ENCODE measurements at places on chromosomes 6 and 20. TPM values are rescaled to one million over a fixed set of nuclear protein-coding genes. Genes with fewer than 3 reads are reported as not detected.

DNA sequence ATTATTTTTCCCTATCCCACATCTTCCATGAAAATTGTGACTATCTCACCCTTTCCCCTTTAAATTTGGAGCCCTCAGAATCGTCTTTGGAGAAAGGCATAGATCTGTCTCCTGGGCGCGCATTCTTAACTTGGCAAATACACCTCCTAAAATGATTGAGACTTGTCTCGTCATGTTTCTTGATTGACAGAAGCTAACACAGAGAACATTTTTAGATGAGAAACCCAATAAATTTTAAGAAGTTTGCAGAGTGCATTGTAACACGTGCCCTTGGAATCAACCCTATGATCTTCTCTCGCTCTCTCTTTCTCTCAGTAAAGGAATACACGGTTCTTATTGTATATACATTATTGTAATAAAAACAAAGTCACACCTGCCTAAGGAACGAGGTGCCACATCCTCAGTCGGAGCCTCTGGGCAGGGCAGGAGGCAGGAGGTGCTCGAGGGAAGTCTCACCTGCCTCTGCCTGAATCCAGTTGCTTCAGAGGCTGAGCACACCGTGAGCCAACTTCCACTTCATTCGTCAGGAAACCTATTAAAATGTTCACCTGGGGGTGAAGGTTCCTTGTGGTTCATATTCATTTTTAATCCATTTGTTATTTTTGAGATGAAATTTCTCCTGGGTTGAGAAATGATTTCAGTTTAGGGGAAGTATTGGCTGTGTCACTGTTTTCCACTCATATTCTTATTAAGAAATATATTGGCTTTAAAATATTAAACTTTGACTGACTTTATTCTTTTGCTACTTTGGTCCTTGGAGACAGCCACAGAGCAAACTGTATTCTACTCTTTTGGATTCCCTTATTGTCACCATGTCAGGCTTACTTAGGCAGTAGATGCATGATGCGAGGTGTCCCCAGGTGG is 90.5 kb upstream of the THBS2 start:
- DNase-seq: no peak

DNA sequence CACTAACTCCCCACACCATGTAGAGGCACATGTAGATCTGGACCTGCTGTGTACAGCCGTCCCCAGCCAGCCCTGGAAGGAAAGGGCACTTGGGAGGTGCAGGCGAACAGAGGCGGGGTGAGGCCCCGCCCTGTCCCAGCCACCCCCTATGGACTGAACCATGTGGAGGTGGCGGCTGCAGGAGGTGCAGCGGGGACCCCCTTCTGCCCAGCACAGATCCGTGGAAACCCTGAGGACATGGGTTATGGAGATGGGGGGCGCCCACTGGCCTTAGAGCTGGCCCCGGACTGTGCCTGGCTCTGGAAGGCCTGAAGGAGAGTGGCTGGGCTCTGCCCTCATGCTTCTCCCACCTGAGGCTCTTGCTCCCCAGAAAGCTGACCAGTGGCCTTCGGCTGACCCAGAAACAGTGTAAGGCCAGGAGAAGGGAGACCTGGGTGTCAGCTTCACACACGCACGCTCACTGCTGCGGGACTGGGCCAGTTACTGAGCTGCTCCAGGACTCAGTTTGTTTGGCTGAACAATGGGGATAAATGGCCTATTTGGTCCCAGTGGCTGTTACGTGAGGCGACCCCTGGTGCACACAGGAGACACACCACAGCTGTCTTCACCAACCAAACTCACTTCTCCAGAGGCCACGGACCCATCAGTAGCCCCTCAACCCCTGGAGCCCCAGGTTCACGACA is 87.2 kb downstream of the GINS1 start:
- no peak for DNase-seq

- DNase-seq: no peak
Measured at GRCh38 chr6:1958257-1958656, 287.1 kb downstream of the GMDS start.

DNA sequence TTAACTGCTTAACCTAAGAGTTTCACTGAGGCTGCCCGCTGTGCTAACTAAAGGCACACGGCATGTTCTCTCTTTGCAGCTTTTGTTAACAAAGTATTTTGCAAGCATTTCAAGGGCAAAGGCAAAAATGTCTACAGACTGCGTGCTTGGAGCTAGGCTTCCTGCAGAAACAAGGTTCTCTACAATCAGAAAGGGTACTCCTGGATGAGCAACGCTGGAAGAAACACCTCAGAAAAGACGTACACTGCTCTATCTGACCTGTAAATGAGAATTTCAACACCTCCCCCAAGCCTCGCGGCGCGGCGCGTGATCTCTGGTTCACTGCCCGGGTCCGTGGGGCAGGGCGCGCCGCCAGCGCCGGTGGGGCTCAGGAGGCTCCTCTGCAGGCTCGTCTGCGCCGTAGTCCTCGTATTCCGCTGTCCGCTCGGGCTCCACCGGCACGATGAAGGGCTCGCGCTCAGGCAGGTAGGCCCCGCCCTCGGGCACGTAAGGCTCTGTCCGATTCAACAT is 120.9 kb downstream of the COL12A1 start:
- no peak for DNase-seq

- no peak for DNase-seq
Measured at GRCh38 chr20:10501402-10501801, 66.3 kb downstream of the SLX4IP start.

- no peak for DNase-seq
Measured at GRCh38 chr20:35013421-35014411, 58.0 kb downstream of the MYH7B start.

The SLC17A2 gene
- total RNA-seq: not detected
